Activated T-helper 2 cell treated with anti-CD3 and anti-CD28 coated beads, Interferon-gamma antibody, Interleukin-2, Interleukin-4, amounts not matched to agents 10 μg/mL and 5 μg/mL and 100 μg/mL, durations not matched to agents 14 hours and 24 hours and 36 hours (primary cell): ENCODE measurements at places on chromosomes 1 and 21. TPM values are rescaled to one million over a fixed set of nuclear protein-coding genes. Genes with fewer than 3 reads are reported as not detected.

- no peaks in the 10 kb centered on the region for H3K27me3 ChIP-seq
- no peaks in the 10 kb centered on the region for H3K4me1 ChIP-seq
- no peak overlapping the region for H3K4me3 ChIP-seq
These were observed 71.0 kb downstream of the ACTL8 start for GRCh38 chr1:17826165-17826488.

DNA sequence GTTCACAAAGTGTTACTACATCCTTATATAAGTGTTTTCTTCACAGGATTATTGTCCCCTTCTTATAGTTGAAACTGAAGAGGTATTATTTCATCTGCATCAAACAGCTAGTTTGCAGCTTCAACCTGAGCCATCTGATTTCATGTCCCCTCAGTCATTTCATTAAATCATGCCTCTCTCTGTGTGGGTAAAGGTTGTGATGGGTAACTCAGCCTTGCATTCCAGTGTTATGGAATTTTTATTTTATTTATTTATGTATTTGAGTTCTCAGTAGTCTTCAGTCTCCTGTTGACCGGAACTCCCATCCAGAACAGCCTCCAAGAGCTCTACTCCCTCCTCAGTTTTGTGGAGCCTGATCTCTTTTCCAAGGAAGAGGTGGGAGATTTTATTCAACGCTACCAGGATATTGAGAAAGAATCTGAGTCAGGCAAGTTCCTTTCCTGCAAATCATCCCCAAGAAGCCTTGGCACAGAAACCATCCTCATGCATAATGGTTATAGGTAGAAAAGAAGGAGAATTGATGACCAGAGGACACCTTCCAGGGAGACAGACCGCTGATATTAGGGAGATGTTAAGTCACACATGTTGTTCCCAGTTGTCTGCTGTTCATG lies 21.8 kb downstream of the CHD1L start:
- no peaks in the 10 kb centered on the region for H3K4me1 ChIP-seq
- no peak overlapping the region for H3K27ac ChIP-seq
- DNase-seq = no peak
- H3K27me3 ChIP-seq = no peaks in the 10 kb centered on the region

KRTCAP2 gene
- total RNA-seq = 237 and 247 TPM in 2 replicates

UMODL1 gene
- not detected in 2 replicates for total RNA-seq
